GM03348 (cell line): ENCODE measurements at places on chromosomes 4 and X.

GRCh38 chr4:122980860-122981259, 58.5 kb upstream of the NUDT6 start:
- no peak for DNase-seq

DNA sequence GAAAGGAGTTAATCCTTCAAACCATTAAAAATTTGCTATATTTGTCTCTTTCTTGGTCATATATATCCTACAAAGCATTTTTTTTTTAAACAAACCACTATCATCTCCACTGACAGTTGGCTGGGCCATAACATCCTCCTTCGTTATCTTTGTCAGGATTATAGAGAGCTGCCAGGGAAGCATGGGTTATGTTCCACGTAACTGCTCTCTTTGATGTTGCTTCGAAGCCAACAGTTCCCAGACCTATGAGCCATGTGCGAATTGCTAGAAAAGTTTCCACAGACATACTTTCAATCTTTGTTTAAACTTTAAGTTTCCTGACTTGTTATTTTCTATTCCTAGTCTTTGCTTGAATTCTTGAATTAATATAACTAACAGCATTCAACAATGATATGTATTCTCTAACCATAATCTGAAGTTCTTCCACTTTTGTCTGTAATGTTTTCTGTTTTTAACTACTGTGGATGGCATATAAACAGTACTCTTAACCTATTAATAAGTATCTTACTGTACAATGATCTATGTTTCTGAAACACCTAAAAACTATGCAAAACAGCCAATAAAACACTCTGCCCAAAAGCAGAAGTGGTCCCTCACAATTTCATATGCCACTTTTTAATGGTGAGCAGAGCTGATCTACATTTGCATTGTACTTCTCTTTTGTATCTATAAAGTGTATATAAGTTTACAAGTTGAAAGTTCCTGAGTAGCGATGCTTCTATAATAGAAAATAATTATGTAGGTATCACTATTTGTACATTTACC, 37.9 kb downstream of the EREG start:
- no peak for DNase-seq

- DNase-seq = no peak
Measured at GRCh38 chr4:39367166-39367565, 1.0 kb upstream of the RFC1 start.

- DNase-seq = no peak
Measured at GRCh38 chr4:147773261-147774184, 41.6 kb downstream of the ARHGAP10 start.

DNA sequence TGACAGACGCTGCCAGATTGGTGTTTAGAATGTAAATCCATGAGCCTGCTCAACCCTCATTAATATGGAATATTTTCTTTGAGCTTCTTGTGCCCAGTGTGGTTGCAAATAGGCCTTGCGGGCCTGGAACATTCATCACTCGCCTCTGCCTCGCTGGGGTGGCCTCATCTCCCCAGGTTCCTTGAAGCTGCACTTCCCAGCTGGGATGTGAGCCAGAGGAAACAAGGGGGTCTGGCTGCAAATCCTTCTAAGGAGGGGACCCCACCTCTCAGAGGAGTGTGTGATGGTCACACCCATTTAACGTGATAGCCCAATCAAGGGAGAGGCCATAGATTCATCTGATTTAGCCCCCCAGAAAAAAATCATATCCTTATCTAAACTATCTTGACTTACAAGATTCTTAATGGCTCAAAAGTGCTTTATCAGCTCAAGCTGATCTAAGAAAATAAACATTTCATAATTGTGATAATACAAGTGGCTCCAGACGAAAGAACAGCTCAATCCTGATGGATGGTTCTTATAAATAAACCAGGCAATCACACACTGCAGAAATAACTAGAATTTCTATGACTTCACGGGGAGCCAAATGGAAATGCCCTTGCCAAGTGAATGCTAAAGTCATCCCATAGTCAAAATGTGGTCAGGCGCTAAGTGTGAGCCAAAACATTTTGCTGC, 189.9 kb downstream of the PTTG2 start:
- DNase-seq = peak; percentile 41

DNA sequence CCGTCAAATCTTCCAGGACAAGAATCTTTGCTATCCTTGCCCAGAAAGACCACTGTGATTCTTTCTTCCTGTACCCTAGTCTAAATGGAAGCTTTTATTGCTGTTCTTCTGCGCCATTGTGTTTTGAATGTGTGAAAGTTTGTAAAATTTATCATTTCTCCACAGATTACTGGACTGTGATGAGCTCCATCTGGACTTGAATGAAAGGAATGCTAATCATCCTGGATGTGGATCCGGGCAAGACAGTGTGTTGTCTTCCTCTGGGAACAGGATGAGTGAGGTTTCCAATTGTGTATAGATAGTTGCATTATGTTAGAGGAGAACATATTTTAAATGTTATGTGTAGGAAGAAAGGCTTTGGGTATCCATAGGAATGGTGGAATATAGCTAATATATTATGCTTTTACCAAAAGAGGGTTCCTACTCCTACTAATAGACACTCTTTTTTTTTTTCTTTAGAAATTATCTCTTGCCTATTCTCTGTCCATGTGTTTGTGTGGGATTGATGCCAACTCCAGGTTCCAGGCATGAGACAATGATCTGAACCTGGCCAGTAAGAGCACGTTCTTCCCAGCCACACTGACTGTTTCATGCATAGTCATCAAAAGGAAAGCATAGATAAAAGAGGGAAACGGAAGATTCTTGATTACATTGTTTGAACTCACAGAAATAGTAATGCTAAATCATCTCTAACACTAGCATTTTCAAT, 803.6 kb upstream of the ADGRL3 start:
- DNase-seq = no peak

GRCh38 chrX:96721354-96721753, 36.7 kb downstream of the DIAPH2 start:
- no peak for DNase-seq

GRCh38 chr4:168769416-168769815, 240.6 kb downstream of the CBR4 start:
- peak; percentile 54 for DNase-seq

- DNase-seq = no peak
Measured at GRCh38 chrX:48683411-48683982, at the start of gene WAS. WAS (plus strand) TSS chrX:48683799; CDS start chrX:48683854, 55 bp downstream.
